ENCODE measurements at places on chromosomes 3 and 15.

- no peak for DNase-seq
Measured at GRCh38 chr3:127448671-127449070, 141.9 kb downstream of the TPRA1 start.

GRCh38 chr3:149879872-149880271, 66.9 kb downstream of the RNF13 start:
- DNase-seq, result no peak

DNA sequence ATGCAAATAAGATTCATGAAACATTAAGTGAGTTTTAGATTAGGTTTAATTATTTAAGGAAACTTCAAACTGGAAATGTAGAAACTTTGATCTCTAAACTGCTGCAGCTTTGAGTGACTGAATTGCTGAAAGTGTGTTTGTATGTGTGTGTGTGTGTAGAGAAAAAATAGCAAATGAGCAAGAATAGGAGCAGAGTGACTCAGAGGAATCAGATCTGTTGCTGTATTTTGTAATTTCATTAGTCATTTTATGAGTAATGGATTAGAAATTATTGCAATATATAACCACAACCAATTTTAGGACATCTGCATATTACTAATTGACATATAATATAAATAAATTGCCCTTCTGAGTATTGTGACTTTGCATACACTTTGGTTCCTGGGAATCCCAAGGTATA, 52.8 kb upstream of the SLC9A9 start:
- no peak for DNase-seq

- no peak for DNase-seq
Measured at GRCh38 chr3:126490619-126491018, 14.9 kb upstream of the ZXDC start.

DNA sequence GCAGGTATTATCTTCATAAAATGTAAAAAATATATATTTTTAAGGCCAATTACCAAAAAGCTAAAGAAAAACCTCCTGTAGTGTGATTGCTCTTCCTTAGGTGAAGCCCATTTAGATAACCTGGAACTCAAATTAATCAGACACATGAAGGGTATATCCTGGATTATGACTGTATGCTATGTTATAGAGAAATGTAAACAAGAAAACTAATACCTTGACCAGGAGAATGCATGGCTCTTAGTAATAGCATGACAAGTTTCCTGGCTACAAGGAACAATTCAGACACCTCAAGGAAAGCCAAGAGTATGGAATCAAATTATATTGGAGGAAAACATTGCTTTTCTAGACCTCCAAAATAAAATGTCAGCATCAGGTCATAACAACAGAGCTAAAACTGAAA, 14.0 kb upstream of the CFAP161 start:
- DNase-seq, result no peak

- no peak for DNase-seq
Measured at GRCh38 chr3:160707187-160707794, 30.3 kb downstream of the ARL14 start.

DNA sequence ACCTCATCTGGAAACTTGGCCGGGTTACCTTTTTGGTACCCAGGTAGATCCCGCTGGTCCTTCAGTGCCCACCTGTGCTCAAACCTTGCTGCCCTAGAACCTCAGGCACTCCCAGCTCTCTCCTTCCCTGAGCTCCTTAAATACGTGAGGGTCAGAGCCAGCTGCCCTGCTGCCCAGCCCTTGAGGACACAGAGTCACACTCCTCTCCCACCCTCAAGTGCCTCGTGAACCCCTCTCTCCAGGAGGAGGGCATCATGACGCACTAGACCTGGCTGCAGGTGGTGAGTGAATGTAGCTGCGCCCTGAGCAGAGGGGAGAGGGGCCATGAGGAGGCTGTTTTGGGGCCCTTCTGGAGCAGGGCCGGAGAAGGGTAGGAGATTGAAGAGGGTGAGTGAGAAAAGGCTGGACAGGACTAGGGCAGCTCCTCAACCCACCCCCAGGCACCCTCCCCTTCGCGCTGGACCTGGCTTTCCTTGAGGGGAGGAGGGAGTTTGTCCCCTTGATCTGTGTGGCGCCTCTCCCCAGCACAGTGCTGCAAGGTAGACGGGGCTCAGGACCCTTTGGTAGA, 941 bp downstream of the SLC12A8 start:
- no peak for DNase-seq

DNA sequence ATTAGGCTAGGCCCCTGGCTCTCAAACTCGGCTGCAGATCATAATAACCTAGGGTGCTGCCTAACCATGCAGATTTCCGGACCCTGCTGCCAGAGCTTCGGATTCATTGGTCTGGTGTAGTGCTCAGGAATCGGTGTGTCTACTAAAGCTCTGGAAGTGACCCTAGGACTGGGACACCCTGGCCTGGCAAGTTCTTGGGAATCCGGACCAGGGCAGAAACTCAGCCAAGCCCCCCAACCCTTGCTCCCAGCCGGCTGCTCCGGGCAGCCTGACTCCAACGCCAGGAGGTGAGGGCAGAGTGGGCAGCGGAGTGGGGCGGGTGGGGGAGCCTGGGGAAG, 23.0 kb downstream of the IGDCC3 start:
- DNase-seq, result no peak

- DNase-seq, result no peak
Measured at GRCh38 chr3:47315069-47315647, 32.4 kb downstream of the KLHL18 start.

DNA sequence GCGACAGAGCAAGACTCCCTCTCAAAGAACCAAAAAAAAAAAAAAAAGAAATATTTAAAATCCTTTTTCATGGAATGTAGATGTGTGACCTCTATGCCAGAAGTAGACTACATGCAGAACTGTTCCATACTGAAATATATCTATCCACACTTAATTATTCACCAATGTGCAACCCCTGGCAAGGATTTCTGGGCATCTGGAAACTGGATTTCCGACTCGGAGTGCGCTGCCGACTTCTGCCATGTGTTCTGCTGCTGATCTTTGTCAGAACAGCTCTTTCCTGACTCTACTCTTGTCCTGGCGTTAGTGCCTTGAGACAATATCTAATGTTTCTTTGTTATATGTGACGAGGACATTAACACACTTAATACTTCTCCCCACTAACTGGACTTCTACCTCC, 11.7 kb downstream of the LIPH start:
- no peak for DNase-seq

DNA sequence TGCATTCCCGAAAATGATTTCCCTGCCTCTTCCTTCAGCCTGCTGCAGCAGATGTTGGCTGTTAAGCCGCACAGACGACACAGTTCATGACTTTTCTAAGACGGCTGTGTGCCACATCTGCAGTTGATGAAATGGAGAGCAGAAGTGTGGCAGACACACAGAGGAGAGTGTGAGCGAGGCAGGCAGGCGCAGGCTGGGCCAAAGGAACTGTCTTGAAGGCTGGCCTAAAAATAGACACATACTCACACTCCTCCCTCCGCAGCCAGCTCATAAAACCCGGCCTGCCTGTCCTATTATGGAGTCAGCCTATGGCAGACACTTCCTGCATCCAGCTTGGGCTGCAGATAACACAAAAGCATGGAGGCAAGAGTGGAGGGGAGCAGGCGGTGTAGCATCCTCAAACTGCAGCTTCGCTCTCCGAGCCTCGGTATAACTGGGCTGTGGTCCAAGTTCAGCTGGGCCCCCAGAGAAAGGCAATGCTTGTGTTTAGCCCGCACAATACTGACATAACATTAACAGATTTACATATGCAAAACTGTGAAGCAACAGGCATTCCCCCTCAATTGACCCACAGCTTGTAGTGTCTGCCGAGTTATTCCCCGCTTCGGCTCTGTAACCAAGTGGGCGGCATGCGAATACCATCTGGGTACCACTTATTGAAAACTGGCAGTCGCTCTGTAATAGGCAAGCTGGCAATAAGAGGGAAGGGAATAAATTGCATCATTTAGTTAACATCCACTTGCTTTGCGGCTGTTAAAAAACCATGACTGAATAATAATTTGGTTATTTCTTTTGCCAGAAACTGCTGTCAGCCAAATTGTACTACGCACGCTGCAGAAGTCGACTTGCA, 40.8 kb downstream of the FOXP1 start:
- no peak for DNase-seq

- no peak for DNase-seq
Measured at GRCh38 chr3:169244119-169244864, 419.2 kb downstream of the MECOM start.

GRCh38 chr15:99101501-99101900, 3.4 kb upstream of the SYNM start:
- no peak for DNase-seq

DNA sequence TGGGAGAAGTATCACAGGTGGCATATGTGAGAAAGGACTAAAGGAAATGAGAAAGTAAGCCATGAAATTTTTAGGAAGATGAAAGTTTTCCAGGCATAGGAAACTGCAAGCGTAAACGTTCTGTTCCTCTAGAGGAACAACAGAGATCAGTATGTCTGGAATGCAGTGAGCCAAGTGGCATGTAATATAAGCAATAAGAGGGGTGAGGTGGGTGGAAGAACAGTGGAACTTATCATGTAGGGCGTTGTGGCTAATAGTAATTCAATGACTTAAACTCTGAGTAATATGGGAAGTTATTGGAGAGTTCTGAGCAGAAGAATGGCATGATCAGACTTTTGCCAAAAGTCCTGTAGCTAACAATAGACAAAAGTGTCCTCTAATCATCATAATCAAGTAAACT, 902.9 kb downstream of the EPHA3 start:
- DNase-seq, result no peak

- no peak for DNase-seq
Measured at GRCh38 chr15:20351448-20351971, 190.1 kb downstream of the GOLGA6L6 start.

GRCh38 chr3:23038471-23038870, 164.7 kb upstream of the UBE2E2 start:
- DNase-seq, result no peak

- DNase-seq, result no peak
Measured at GRCh38 chr15:30023798-30024295, 58.9 kb upstream of the GOLGA8J start.

- DNase-seq, result no peak
Measured at GRCh38 chr3:60759439-60759838, 491.8 kb downstream of the FHIT start.

DNA sequence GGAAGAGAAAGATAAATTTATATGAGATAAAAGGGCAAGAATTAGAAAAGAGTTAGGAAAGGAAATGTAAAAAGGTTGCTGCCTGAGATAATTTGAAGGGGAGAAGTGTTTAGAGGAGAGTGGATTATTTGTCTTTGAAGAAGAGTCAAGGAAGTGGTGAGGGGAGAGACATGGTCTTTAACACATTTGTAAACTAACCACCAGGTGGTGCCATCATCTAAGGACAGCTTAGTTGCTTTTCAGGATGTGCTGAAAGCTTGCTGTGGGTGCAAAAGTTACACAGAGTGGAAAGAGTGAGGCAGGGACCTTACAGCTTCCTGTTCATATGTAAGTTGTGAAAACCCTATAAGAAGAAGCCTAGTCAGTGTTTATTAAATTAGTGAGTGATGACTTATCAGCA, 114.1 kb upstream of the DNAJC19 start:
- DNase-seq, result no peak

- DNase-seq, result no peak
Measured at GRCh38 chr3:158842976-158843375, 41.1 kb downstream of the MFSD1 start.
